ENCODE measurements at places on chromosomes 16 and 17.

GRCh38 chr16:75383141-75383540 lies 50.2 kb downstream of the CFDP1 start:
- DNase-seq, result no peak

GRCh38 chr17:80913928-80914821 lies 77.5 kb upstream of the CHMP6 start:
- DNase-seq, result no peak

GRCh38 chr17:79224476-79224875 lies 149.9 kb downstream of the ENGASE start:
- DNase-seq, result no peak

GRCh38 chr17:67270416-67270815 lies 25.4 kb upstream of the HELZ start:
- DNase-seq, result no peak

GRCh38 chr16:2339521-2340484 lies 725 bp downstream of the ABCA3 start:
- DNase-seq, result peak; percentile 48

DNA sequence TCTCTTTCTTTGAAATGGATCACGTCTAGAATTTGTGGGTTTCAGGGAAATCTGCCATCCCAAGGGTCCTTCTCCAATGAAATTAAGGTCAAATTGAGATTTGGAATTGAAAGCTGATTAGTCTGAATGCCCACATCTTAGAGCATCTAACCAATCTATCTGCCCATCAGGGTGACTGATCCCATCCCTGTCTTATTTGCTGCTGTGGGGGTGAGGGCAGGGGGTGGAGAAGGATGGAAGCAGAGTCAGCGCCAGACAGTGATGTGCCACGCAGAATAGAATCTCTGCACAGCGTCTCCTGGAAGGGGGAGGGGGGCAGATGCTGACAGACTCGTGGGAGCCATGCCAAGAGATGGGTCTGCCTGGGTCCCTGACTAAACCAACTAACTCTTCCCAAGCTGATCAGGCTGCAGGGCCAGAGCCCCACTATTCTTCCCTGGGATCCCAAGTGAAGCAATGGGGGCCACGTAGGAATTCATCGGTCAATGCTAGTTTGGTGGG lies 32.1 kb downstream of the CDK5RAP3 start:
- no peak for DNase-seq

- no peak for DNase-seq
These were observed 13.3 kb downstream of the MIEN1 start for GRCh38 chr17:39716879-39717536.

DNA sequence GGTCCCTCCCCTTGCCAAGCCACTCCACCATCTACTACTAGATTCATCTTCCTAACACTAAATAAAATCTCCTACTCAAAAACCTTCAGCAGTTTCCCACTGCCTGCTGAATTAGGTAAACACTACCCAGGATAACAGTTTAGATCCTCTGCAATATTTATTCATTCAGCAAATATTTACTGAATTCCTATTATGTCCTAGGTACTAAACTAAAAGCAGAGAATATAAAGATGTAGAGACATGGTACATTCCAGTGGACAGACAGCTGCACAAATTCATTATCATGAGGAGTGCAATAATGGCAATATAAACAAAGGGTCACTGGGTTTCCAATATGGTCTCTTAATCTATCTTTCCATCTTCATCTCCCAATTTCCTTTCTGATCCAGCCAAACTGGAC lies 30.7 kb upstream of the HOXB13 start:
- no peak for DNase-seq

DNA sequence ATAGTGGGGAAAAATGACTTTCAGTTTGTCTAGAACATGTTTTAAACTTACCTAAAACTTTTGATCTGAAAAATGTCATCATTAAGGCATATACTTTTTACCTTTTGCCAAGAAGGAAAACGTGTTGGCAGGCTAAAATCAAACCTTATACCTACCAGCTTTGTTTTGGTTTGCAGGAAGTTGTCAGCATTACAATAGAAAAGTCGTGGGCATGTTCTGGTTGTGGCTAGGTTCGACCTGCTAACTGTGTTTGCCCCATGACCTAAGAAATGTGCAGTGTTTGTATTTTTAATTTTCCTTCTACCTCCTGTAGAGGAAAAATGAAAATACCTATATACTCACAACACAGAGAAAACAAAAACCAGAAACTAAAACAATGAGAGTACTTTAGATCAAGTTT lies 13.0 kb downstream of the SKAP1 start:
- no peak for DNase-seq

GRCh38 chr17:37312137-37312923 lies 63.5 kb upstream of the C17orf78 start:
- no peak for DNase-seq

GRCh38 chr17:76388966-76389888 lies 4.8 kb downstream of the SPHK1 start:
- no peak for DNase-seq

Measured in frontal cortex (tissue), 4 donors.